ENCODE measurements at places on chromosomes 3 and 15.
A peak's percentile ranks its signal among the peaks of the same experiment; 100 is the strongest.

DNA sequence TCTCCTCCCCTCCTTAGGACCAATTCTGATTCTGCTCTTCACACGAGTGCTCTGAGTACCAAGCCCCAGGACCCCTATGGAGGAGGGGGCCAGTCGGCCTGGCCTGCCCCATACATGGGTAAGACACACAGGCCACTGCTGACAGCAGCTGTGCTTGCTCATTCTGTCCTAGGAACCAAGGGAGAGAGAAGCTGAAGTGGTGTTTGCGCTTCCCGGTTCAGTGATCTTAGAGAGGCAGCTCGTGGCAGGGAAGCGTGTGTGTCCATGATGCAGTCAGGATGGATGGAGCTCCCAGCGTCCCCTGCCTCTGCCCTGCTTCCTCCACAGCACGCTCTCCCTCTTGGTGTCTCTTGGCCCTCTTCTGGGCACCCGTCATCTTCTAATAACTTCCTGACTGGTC is 77.6 kb downstream of the CRTC3 start:
- DNase-seq = no peak

- no peak for DNase-seq
Observed at GRCh38 chr15:66907826-66908743, 157.3 kb upstream of the SMAD3 start.

GRCh38 chr15:76312540-76313174 is 1.4 kb upstream of the ETFA start:
- no peak for DNase-seq

DNA sequence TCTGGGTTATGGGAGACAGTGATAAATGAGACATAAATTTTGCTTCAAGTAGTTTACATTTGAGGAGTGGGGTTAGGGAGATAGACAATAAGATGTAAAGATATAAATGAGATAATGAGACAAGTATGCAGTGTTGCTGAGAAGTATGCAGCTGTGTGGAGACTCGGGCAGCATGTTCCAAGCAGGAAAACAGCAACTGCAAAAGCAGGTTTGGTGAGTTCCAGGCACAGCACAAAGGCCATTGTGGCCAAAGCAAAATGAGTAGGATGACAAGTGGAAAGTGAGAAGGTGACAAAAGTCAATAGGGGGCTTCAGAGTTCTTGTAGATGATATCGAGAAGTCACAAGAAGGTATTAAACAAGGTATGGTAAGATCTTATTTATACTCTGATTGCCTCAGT is 259.1 kb upstream of the PEX5L start:
- no peak for DNase-seq

- no peak for DNase-seq
Observed at GRCh38 chr15:43881944-43882343, 55.1 kb downstream of the WDR76 start.

DNA sequence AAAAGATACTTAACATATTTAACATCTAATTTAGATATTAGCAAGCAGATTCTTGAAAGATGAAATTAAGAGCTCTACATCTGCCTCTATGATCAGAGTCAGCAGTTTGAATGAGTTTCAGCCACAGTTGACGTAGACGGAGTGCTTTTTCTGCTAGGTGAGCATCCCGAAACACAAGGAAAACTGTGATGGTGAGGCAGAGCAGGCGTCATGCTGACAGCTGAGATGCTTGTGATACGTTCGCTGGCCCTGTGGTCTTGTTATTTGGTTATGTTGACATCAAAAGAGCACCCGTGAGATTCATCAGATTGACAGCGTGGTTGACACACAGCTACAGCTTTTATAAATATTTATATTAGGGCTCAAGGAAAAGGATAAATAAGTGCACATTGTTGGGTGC is 19.6 kb upstream of the GOLGA8B start:
- DNase-seq = no peak

DNA sequence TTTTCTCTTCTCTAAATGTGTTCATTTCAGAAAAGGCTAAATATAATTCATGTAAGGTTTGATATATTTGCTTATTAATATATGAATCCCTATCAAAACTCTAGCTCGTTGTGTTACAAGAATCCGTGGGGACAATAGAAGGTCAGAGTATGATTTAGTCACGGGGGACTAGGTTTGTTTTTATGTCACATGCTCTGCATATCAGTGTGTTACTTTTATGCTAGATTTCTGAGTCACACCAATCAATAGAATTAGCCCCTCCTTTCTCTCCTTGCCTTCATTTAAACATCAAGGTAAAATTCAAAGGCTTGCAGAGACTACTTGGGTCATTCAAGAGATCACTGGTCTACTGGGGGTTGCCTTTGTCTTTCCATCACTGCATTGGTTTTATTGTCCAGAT is 636.1 kb downstream of the NR2F2 start:
- no peak for DNase-seq

GRCh38 chr15:43316016-43316970 is 14.1 kb downstream of the LCMT2 start:
- DNase-seq = no peak

GRCh38 chr15:101069654-101069973 is 150.5 kb downstream of the LRRK1 start:
- no peak for DNase-seq

GRCh38 chr3:189981668-189982067 is 139.0 kb downstream of the P3H2 start:
- DNase-seq = no peak

DNA sequence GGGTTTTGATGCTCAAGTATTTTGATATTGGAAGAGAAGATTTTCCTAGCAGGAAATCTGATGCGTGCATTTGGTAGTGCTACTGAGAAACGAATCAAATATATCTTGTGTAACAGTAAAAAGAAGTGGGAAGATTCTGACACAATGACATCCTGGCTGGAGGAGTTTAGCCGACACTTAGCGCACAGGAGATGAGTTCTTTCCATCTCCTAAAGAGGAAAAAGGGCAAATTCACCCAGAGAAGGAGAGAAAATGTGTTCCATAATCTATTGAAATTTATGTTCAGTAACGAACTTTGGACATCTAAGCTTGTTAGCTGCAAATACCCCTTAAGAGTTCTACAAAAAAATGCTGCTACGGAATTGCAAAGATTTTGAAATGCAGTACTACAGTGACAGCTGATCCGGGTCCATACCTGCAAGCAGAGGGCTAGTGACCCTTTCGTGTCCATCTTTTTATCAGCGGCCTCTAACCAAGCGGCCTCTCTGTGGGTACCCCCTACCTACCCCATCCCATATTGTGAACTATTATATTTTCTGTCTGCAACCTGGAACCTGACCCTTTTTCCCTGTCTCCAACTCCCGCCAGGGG is 971 bp downstream of the CPOX start:
- DNase-seq = no peak

GRCh38 chr15:19899021-19899824 is 642.4 kb downstream of the GOLGA6L6 start:
- DNase-seq = no peak

GRCh38 chr3:150097588-150097890 is 126.8 kb upstream of the PFN2 start:
- DNase-seq = no peak

GRCh38 chr3:45272032-45272810 is 46.1 kb upstream of the TMEM158 start:
- DNase-seq = no peak

- no peak for DNase-seq
Observed at GRCh38 chr15:55799291-55800212, 56.6 kb upstream of the PRTG start.

- DNase-seq = no peak
Observed at GRCh38 chr3:30776186-30776815, 118.2 kb downstream of the GADL1 start.

DNA sequence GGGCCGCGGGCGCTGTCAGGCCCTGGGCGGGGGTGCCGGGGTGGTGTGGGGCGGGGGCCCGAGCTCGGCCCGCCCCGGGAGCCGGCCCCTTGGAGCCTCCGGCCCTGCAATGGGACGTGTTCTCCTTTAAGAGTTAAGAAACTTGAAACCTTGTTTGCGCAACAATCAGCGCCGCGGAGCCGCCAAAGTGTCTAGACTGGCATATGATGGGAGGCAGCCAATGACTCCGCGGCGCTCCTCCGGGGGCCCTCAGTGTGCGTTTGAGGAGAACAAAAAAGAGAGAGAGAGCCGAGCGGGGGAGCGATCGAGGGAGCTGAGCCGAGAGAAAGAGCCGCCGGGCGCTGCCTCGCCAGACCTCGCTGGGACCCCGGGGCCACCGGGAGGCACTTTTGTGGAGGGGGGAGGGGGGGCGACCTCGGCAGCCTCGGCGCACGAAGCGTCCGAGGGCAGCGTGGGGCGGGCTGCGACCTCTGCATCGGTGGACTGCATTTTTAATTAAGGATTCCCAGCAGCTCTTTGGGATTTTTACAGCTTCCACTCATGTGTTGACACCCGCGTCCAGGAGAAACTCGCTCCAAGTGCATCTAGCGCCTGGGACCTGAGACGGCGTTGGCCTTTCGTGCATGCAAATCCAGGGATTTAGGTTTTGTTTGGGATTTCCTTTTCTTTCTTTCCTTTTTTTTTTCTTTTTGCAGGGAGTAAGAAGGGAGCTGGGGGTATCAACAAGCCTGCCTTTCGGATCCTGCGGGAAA is at the start of gene SMAD6:
SMAD6 (plus strand) TSS at position 202 of the 752 bp plus-strand sequence. CDS start 1,023 bp downstream, outside the sequence.
- DNase-seq = peak; percentile 39

DNA sequence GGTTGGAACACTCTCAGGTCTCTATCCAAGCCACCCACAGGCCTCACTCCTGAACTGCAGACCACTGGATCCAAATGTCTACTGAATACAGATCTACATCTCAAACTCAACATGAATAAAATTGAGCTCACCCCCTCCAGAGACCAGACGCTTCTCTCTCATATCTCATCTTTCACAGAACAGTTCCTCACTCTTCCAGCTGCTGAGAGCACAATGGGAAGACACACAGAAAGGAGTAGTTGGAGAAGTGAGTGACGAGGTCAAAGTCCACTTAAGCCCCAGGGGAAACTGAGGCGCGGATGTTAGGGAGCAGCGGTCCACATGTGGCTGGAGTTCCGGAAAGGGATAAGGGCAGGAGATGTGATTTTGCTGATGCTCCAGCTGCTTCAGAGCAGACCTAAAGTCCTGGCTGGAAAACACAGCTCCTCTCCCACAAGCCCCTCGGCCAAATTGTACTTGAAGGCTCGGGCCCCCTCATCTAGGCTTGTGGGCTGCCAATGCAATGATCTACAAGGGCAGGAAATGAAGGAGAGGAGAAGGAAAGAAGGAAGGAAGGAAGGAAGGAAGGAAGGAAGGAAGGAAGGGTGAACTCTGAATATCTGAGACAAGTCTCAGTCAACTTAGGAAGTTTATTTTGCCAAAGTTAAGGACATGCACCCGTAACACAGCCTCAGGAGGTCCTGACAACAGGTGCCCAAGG is 211.2 kb upstream of the TLE3 start:
- no peak for DNase-seq

GRCh38 chr3:123371426-123371825 is 77.5 kb downstream of the ADCY5 start:
- DNase-seq = no peak
